Activated CD4-positive, alpha-beta T cell treated with anti-CD3 and anti-CD28 coated beads for 1 hour (primary cell): ENCODE measurements at places on chromosomes 5 and 9.

DNA sequence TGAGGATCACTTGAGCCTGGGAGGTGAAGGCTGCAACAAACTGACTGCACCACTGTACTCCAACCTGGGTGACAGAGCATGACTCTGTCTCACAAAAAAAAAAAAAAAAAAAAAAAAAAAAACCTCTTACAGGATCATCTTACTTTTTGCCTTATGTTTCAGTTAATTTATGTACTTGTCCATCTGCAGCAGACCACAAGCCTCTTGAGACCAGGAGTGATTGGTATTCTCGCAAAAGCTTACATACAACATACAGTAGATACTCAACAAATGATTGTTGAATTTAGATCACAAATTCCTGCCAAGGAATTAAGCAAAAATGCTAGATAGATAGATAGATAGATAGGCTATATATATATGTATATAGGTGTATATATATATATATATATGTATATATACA, 12.4 kb downstream of the CEMIP2 start:
- no peak for DNase-seq

- DNase-seq: no peak
These were observed 7.8 kb downstream of the PLEKHG4B start for GRCh38 chr5:99815-100214.

DNA sequence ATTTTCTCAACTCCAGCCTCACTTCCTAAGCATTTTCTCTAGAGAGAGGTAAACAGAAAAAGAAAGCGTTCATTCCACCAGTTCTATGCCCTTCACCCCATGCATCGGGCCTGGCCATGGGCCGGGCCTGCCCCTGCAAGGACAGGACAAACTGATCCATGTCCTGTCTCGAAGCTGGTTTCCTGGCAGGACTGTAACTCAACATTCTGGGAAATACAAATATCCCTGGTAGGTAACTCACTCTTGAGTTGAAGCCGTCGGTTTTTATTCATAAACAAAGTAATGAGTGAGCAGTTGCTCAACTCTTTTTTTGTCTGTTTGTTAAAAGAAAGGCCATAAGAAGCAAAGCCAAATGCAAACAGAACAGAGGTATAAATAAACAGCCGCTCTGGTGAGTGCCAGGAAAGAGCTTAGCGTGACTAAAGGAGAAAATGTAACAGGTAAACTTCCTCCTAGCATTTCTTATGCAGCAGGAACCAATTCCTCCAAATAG, 64.4 kb upstream of the DNAH5 start:
- DNase-seq: no peak

- no peak for DNase-seq
These were observed 77.9 kb downstream of the GLIS3 start for GRCh38 chr9:4221931-4222330.

DNA sequence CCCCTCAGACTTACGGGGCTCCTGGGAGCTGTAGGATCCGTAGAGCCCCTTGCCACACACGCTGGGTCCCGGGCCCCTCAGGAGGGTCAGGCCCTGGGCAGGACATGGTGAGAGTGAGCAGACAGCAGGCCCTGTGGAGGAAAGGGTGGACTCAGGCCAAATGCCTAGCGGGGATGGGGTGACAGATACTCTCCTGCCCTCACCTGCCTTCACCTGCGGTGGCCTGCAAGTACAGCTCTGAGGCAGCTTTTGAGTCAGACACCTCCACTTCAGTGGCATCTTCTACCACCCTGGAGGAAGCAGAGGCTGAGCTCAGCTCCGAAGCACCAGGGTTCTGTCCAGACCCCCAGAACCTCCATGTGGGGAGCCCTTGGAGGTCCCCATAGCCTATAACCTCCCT, 26.2 kb downstream of the SLC35A4 start:
- no peak for DNase-seq

- no peak for DNase-seq
These were observed 84.3 kb downstream of the NNT start for GRCh38 chr5:43687275-43687674.

GRCh38 chr9:306907-307306, 92.2 kb downstream of the DOCK8 start:
- peak; percentile 20 for DNase-seq

DNA sequence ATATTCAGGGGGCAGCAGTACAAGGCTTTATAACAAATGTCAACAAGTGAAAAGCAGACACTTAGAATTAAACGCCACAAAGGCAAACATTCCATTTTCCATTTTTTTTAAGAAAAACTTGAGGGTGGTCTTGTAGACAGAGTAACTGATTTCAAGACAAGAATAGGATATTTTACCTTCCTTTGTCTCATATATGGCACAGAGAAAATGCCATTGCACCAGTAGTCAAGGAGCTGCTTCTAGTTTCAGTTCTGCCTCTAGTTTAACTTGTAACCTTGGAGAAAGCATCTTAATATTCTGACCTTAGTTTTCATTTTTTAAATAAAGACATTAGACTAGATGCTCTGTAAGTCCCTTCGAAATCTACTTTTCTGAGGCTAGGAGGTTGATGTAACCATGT, 355.3 kb upstream of the KCNN2 start:
- no peak for DNase-seq

DNA sequence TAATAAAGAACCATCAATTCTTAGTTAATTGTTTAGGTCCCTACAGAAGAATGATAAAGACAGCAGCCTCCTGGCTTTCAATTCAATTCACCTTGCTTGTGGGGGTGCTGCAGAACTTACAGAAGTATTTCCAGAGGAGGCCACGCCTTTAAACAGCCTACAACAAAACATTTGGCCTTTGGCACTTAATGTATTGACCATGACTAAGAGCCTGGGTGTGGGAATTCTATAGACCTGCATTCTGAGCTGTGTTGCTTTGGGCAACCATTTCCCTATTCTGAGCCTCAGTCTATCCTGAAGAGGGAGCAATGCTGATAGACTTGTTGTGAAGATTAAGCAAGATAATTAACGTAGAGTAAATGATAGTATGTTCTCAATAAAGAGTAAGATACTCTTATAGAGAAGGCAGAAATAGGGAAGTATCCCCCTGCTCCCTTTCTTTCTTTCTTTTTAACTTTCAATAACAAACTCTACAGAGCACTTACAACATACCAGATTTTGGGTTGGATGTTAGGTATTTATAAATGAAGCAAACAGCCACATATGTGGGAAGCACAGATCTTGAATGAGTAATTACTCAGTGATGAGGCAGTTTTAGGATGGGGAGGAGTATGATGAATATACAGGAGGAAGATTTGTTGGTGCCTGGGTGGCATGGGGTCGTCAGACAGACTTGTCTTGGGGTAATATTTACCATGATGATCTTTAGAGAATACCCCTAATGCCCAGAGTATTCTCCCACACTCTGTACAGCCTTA, 28.4 kb downstream of the PAPPA start:
- DNase-seq: no peak

DNA sequence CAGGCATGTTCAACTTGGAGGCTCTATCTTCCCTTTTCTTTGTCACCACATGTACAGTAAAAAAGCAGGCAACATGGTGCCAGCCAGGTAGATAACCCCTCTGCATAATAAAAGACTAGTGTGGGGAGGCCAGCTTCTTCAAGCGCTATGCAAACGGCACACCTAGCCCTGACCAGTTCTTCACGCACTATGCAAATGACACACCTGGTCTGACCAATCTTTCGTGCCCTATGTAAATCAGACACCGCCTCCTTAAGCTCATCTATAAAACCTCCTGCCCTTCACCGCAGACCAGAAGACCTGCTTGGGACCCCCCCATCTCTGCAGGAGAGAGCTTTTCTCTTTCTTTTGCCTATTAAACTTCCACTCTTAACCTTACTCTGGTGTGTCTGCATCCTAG, 28.1 kb upstream of the UGCG start:
- no peak for DNase-seq

GRCh38 chr5:143521141-143521540, 117.7 kb upstream of the NR3C1 start:
- no peak for DNase-seq

DNA sequence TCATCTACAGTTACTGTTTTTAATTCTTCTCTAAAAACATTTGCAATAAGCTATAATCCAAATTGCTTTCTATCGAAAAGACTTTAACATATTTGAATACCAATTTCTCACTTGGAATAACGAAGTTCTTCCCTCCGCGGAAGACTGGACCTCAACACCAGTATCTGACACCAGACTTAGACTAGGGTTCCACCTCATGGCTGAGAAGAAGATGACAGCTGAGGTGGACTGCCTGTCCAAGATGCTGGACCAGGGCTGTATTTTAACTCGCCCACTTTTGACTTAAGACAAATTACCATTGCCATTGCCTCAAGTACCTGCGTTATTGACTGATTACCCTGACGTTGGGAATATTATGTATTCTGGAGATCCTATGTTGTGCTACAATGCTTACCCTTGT, 34.1 kb downstream of the ZMAT2 start:
- DNase-seq: no peak

DNA sequence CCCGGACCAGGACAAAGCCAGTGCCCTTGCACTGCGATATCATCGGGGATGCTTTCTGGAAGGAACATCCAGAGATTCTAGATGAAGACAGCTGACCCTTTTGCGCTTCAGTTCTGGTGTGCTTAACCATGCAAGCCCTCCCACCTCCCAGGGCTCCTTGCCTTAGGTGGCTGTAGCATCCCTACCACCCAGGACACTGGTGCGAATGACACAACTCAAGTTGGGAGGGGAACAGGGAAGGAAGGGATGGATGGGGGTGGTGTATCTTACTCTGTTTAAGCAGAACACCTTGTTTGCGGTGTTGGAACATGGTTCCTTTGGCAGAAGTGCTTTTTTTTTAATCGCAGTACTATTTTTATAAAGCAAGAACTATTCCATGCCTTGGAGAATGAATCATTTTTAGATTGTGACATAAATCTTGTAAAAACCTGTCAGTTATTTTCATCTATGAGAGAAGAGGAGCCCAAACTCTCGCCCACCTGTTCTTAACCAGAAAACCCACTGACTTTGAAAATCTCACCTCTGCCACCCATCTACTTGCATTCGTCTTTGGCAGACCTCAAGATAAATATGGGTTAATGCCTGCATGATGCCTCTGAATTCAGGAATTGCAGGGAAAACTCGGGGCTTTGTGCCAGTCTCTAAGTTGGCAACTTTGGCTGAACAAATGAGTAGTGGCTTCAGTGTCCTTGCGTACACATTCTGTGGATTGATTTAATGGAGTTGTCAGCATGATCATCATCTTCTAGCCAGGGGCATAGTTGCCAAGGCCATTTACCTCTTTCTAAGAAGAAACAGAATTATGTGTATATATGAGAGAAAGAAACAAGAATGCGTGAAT, 3.9 kb upstream of the LSM11 start:
- no peak for DNase-seq

DNA sequence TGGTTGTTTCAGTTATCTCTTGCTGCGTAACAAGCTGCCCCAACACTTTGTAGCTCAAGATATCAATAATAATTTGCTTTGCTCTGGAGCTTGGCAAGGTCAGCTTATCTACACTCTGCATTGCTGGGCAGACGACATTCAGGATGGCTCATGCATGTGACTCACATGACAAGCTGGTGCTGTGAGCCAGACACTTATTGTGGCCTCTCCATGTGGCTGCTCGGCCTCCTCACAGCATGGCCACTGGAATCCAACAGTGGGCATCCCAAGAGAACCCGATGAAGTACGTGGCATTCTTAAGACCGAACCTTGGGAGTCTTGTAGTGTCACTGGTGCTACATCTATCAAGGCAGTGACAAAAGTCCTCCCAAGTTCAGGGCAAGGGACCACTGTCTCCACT, 94.2 kb upstream of the MVB12B start:
- DNase-seq: no peak

GRCh38 chr5:68436686-68437520, 221.3 kb downstream of the PIK3R1 start:
- no peak for DNase-seq

- no peak for DNase-seq
These were observed 5.3 kb downstream of the GAPT start for GRCh38 chr5:58496488-58496887.

DNA sequence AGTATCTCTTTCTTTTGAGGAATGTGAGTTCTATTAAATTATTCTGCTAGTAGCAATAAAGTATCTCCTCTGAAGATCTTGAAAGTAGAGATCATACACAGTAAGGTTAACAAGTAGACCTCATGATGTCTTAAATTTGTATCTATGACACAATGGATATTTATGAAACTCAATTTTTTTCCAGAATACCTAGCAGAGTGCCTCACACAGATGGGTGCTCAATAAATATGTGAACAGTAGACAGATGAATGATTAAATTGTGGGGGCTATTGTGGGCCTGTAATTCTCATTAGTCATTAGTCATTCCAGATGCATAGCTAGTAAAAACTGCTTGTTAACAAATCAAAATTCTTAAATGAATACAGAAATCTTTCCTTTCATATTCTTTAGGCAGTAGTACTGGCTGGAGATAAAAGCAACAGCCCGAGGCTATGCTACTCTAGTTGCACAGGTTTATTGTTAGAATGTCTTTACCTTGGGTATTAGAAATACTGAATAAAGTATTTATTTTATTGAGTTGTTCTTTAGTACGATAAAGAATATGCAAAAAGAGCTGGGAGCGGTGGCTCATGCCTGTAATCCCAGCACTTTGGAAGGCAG, 22.0 kb downstream of the CHD1 start:
- DNase-seq: no peak

DNA sequence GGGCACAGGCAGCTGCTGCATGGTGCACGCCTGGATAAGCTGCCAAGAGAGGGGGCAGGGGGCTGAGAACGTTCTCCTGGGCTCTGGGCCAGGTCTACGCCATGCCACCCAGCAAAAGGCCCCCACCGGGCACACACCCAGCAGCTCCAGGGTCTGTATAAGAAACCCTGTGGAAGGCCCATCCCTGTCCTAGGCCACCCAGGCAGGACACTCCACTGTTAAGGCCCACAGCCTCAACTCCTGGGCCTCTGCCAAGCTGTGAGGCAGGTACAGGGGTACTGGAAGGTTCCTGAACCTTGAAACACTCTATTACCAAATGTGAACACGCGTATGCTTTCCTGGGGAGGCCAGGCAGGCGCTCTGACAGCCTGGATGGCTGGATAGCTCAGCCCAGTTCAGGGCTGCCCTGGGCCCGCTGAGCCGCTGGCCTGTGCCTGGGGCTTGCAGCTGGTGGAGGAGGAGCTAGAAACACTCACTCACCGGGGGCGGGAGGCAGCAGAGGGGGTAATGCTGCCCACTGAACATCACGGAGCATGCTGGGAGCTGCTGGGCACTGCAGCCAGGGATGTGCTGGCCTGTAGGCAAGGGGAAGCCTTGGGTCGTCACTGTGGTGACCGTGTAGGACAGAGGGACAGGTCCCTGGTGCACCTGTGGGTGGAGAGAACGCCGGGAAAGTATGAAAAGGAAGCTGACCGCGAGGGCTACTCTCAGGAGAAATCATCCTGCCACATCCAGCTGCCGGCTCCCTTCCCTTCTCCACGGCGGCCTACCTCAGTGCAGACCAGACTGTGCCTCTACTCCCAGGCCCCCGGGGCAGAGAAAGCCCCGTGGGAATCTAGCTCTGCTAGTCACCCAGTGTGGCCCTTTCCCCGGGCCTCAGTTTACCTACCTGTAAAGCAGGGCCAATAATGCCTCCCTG, 6.0 kb downstream of the RNF44 start:
- DNase-seq: no peak

- no peak for DNase-seq
These were observed 43.9 kb upstream of the ORM1 start for GRCh38 chr9:114278881-114279570.

GRCh38 chr9:136566901-136567300, 21.1 kb upstream of the NOTCH1 start:
- DNase-seq: no peak
